Esophagus muscularis mucosa (tissue), 4 donors: ENCODE measurements at places on chromosomes 5 and 9. TPM values are rescaled to one million over a fixed set of nuclear protein-coding genes. Genes with fewer than 3 reads are reported as not detected.

The TAF11L10 gene
- total RNA-seq = not detected

The MSX2 gene
- 2.1 TPM for total RNA-seq

The OCLN gene
- total RNA-seq = 1.8 TPM

The SPARC gene
- 875 TPM for total RNA-seq

The DPYSL3 gene
- total RNA-seq = 376 TPM

The TMEM8B gene
- total RNA-seq = 10.0 TPM

GRCh38 chr5:159005062-159005461 lies 94.7 kb downstream of the EBF1 start:
- H3K27me3 ChIP-seq = peaks cover 11% of the 10 kb centered on the region
- H3K27ac ChIP-seq = no peak overlapping the region
- peaks cover 44% of the 10 kb centered on the region for H3K4me1 ChIP-seq
- no peak for DNase-seq
- H3K36me3 ChIP-seq = no peaks in the 10 kb centered on the region

DNA sequence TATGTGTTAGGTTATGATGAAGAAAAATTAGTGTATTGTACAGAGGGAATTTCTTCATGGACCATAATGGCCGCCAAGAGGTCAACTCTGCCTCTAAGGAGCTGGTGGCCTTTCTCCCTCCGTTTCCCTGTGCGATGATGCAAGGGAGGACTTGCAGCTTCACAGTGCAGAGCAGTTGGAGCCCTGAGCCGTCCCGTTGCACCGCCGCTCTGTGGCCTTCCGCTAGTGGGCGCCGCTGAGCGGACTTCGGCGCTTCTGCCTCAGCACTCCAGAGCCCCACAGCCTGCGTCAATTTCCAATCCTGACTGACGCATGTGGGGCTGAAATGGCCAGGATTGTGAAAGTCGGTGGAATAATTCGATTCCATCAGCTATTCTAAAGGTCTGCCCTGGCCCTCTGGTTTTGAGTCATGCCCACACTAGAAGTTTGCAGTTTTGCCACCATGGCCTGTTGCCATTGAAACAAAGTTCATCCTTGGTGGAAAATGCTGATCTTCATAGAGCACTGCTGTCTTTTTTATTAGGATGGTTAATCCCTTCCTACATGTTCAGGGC lies 22.7 kb upstream of the LECT2 start:
- H3K27ac ChIP-seq = no peak overlapping the region
- no peaks in the 10 kb centered on the region for H3K27me3 ChIP-seq
- no peak overlapping the region for H3K4me3 ChIP-seq
- H3K36me3 ChIP-seq = no peaks in the 10 kb centered on the region
- H3K4me1 ChIP-seq = peaks cover 26% of the 10 kb centered on the region
- no peak for DNase-seq

DNA sequence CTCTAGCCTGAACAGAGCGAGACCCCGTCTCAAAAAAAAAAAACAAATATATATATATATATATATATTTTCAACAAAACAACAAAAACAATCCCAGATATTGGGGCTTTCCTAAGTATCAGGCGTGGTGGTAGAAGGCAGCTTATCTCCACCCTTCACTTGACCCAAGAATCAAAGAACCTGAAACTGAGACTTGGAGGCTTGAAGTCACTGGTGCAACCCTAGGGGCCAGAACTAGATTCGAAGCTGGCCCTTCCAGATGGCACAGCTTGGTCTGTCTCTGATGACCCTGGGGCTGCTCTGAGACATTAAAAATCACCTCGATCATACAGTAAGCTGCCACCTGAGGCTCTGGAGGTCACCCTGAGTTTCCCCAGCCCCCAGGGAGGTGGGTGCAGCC lies 1.3 kb upstream of the KCNMB1 start:
- peaks cover 64% of the 10 kb centered on the region for H3K4me1 ChIP-seq
- H3K27me3 ChIP-seq = no peaks in the 10 kb centered on the region
- no peaks in the 10 kb centered on the region for H3K36me3 ChIP-seq
- no peak for DNase-seq

- no peaks in the 10 kb centered on the region for H3K27me3 ChIP-seq
- no peaks in the 10 kb centered on the region for H3K36me3 ChIP-seq
- no peak overlapping the region for H3K4me3 ChIP-seq
- no peak for DNase-seq
- no peaks in the 10 kb centered on the region for H3K4me1 ChIP-seq
- no peak overlapping the region for H3K27ac ChIP-seq
Measured at GRCh38 chr5:169458221-169458620, 125.4 kb upstream of the SPDL1 start.

GRCh38 chr5:78791501-78792100 lies 143.0 kb upstream of the LHFPL2 start:
- no peaks in the 10 kb centered on the region for H3K36me3 ChIP-seq
- no peak overlapping the region for H3K4me3 ChIP-seq
- H3K27me3 ChIP-seq = no peaks in the 10 kb centered on the region
- no peak for DNase-seq
- no peak overlapping the region for H3K27ac ChIP-seq

GRCh38 chr5:129172580-129172979 lies 78.0 kb downstream of the ISOC1 start:
- no peak overlapping the region for H3K27ac ChIP-seq
- no peak overlapping the region for H3K4me3 ChIP-seq
- no peak for DNase-seq
- H3K36me3 ChIP-seq = no peaks in the 10 kb centered on the region

GRCh38 chr5:12292610-12293204 lies 388.5 kb upstream of the CTNND2 start:
- H3K27ac ChIP-seq = no peak overlapping the region
- no peaks in the 10 kb centered on the region for H3K36me3 ChIP-seq
- DNase-seq = no peak
- no peak overlapping the region for H3K4me3 ChIP-seq
- no peaks in the 10 kb centered on the region for H3K27me3 ChIP-seq
- H3K4me1 ChIP-seq = no peaks in the 10 kb centered on the region

DNA sequence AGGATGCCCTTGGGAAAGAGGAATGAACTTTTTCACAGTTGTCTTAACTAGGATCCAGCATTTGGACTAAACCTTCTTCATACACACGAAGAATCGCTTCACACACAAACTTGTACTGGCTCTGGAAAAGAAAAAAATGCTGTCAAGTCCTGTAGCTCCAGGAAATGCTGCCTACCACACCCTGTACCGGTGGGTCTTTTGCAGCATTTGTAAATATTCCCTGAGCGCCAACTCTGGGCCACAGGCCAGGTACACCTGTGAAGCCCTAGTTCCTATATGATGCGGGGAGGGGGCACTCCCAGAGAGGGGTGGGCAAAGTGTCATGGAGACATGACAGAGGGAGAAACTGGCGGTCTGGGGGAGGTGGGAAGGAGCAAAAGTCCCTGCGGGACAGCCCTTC lies 58.7 kb upstream of the EPB41L4B start:
- no peaks in the 10 kb centered on the region for H3K4me1 ChIP-seq
- H3K27ac ChIP-seq = no peak overlapping the region
- peaks cover 60% of the 10 kb centered on the region for H3K36me3 ChIP-seq
- DNase-seq = no peak

GRCh38 chr5:133926489-133927299 lies 41.7 kb downstream of the C5orf15 start:
- no peaks in the 10 kb centered on the region for H3K36me3 ChIP-seq
- no peaks in the 10 kb centered on the region for H3K27me3 ChIP-seq
- H3K4me3 ChIP-seq = no peak overlapping the region

GRCh38 chr9:35481347-35481975 lies 8.4 kb upstream of the RUSC2 start:
- no peak for DNase-seq
- no peaks in the 10 kb centered on the region for H3K36me3 ChIP-seq
- peaks cover 14% of the 10 kb centered on the region for H3K4me1 ChIP-seq

- H3K27ac ChIP-seq = no peak overlapping the region
- no peak for DNase-seq
Measured at GRCh38 chr9:89505911-89506310, 8.0 kb upstream of the SEMA4D start.

DNA sequence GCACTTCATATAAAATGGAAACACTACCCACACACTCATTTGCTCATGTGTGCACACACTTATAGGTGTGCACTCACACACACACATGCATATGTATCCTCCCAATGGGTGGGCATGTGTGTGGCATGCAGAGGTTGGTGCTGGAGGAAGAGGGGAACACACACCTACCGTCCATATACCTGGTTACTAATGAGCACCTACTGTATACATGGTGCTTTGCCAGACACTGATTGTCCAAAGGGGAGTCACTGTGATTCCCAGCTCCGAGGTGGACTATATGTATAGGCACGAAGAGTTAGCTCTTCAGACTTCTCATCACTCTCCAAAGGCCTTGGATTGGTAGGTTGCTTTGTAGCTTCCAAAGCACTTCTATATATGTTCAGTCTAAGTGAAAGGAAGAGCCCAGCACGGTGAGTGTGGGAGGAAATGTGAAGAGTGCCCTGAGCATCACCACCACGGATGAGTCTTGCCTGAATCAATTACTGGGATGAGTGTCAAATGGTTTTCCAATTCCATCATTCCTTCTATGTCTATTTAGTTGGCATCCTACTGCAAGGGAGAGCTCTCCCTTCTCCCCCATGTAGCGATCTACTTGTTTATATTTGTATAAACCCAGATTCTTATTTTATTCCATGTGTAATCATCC lies 12.6 kb upstream of the ERGIC1 start:
- peaks cover 20% of the 10 kb centered on the region for H3K4me1 ChIP-seq
- no peaks in the 10 kb centered on the region for H3K36me3 ChIP-seq
- no peak overlapping the region for H3K4me3 ChIP-seq
- no peak for DNase-seq

- no peak for DNase-seq
- no peaks in the 10 kb centered on the region for H3K36me3 ChIP-seq
- no peaks in the 10 kb centered on the region for H3K4me1 ChIP-seq
- no peak overlapping the region for H3K27ac ChIP-seq
- H3K4me3 ChIP-seq = no peak overlapping the region
Measured at GRCh38 chr9:17571825-17572224, 7.0 kb upstream of the SH3GL2 start.
